ENCODE measurements at places on chromosomes 4 and X. TPM values are rescaled to one million over a fixed set of nuclear protein-coding genes. Genes with fewer than 3 reads are reported as not detected.

Gene MAGEB17
- not detected for total RNA-seq

Gene SPACA5
- not detected for total RNA-seq

Gene CRLF2
- total RNA-seq: 0.80 TPM

Gene PDE6B
- total RNA-seq: not detected

Gene FAM120C
- total RNA-seq: 29.0 TPM

DNA sequence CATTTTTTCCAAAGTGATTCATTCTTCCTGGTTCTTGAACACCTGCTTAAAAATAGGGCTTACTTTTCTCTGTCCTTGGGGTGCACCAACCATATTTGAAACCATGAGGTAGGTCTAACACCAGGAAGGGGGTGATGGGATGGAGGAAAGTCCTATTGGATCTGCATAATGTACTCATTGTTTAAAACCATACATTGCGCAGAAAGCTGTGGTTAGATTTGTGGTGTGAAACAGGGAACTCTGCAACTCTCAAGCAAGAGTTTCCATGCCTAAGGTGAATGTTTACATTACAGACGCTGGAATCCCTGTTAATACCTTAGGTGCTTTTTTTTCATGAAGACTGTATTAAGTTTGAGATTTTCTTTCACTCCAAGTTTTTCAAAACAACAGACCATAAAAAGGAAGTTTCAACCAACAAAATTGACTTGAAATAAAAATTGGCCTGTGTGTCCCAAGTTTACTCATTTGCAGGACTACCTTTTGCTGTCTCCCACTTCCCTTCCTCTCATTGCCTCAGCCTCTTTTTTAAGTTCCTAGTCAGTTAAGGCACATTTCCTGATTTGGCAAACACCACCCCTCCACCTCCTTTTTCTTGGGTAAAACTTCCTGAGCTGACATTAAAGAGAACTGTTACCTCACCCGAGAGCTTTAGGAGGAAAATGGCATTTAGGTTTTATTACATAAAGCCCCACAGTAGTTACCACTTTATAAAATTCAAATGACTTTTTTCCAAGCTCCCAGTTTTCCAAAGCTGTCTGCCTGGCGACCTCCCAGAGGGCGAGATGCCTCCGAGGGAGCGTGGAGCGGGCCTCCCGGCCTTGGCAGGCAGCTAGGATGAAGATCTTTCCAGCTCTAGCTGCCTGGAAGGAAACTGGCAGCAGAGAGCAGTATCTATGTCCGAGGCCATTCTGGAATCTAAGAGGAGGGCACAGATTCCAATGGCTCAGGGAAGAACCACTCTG is 47.9 kb upstream of the RBPJ start:
- no peak for DNase-seq

GRCh38 chrX:41491267-41492004 is 44.3 kb downstream of the NYX start:
- no peak for DNase-seq

DNA sequence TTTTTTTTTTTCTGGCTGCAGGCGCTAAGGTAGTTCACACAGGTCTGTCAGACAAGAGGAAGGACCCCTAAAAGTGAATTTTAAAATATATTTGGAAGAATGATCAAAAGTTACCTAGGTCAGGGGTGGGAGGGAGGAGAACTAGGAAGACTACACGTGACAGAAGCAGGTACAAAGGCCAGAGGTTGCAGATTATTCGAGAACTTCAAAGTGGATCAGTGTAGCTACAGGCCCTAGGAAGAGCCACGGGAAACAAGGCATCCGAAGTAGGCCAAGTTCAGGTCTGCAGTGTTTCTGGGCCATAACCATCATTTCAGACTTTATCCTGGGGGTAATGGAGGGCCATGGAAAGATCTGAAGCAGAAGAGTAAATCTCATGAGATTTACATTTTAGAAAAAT is 16.5 kb downstream of the MAOB start:
- no peak for DNase-seq

GRCh38 chr4:52366621-52367020 is 292.5 kb downstream of the USP46 start:
- DNase-seq: no peak

- DNase-seq: no peak
These were observed 1.0 kb downstream of the SCD5 start for GRCh38 chr4:82797405-82798111.

DNA sequence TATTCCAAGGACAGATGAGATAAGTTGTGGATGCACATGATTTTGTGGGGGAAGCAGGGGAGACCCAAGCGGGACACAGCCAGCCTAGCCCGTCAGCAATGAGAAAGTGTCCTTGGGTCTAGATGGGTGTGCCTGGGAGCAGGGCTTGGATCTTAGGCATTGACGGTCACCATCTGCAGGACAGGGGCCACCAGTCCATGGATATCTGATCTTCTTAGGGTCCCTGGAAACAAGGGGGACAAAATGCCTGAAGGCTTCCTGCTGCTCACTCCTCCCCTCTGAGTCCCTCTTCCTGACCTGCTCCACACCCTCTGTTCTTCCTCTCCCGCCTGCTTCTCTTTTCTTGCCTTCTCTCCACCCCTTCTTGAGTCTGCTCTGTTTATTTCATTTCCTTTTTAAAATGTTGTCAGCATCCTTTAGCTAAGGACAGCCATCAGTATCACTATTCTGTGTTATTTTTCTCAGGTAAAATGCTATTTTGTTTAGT is 298.4 kb downstream of the RAPGEF2 start:
- no peak for DNase-seq

GRCh38 chrX:48520455-48520854 is 1.2 kb upstream of the EBP start:
- peak; percentile 29 for DNase-seq

- DNase-seq: no peak
These were observed 58.3 kb downstream of the LEF1 start for GRCh38 chr4:108110450-108110849.

All from OCI-LY7 (cell line).